ENCODE measurements at places on chromosomes 2 and 18. TPM values are rescaled to one million over a fixed set of nuclear protein-coding genes. Genes with fewer than 3 reads are reported as not detected.

DNA sequence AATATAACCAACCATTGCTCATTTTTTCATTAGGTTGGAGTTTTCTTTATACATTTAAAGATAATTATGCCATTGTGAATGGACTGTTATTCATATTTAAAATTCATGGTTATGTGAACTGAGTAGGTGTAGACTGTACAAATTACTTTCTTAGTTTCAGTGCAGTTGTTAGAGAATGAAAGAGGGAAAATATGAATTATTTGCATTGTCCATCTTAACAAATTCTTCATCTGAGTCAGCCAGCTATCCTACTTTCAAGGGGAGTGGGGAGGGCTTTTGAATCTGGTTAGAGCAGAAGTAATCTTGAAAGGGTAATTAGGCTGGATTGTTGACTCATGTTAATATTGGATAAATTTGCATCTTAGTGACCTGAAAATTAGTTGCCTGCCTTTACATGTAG is 212.0 kb downstream of the MCFD2 start:
- no peak for DNase-seq

- peak; percentile 4 for DNase-seq
These were observed 280.9 kb upstream of the RAB6C start for GRCh38 chr2:129698593-129698992.

The PROM2 gene
- total RNA-seq, result 1.3 TPM

The COLEC12 gene
- 0.02 TPM for total RNA-seq

DNA sequence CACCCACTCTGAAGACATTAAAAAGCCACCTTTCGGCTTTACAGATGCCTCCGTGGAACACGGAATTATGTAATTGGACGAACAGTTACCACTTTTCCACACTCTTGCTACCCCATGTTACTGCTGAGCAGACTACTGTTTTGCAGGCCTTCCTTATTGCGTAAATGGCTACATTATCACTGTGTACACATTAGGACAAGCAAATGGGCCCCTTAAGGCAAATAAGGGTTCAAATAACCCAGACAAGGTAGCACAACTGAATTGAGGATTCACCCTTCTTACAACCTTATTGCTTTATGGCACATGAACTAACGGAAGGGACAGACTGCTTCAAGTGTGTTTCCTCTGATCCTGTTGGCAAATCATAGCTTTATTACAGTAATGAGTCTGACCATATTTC is 832.2 kb upstream of the FANCL start:
- DNase-seq, result no peak

The ZSWIM2 gene
- total RNA-seq, result not detected

- no peak for DNase-seq
These were observed 94.2 kb upstream of the COL5A2 start for GRCh38 chr2:189273734-189274133.

DNA sequence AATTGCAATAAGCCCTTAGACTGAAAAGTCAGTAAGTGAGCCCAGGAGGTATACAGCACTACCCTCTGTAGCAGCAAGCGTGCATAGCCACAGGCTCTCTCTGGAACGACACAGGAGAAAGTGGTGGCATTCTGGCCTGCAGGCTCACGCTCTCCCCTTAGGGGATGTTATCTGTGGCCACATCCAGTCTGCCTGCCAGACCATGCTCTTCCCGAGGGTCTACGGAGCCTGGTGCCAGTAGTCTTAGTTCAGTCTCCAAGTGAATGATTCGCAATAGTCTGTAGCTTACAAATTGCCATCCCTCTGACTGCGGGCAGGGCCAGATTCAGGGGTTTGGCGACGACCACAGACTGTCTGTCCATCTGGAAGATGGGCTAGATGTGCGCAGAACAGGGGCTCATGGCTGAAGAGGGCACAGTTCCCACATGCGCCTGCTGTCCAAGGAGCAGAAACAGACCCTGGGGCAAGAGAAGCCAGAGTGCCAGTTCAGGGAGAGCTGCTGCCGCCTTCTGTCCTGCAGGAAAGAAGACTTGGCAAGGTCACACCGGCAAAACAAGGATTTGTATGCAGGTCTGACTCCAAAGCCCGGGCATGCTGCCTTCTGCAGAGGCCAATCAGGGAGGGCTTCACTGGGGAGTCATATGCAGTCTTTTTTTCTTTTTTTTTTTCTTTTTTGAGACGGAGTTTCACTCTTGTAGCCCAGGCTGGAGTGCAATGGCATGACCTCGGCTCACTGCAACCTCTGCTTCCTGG is 3.5 kb upstream of the KLF11 start:
- no peak for DNase-seq

DNA sequence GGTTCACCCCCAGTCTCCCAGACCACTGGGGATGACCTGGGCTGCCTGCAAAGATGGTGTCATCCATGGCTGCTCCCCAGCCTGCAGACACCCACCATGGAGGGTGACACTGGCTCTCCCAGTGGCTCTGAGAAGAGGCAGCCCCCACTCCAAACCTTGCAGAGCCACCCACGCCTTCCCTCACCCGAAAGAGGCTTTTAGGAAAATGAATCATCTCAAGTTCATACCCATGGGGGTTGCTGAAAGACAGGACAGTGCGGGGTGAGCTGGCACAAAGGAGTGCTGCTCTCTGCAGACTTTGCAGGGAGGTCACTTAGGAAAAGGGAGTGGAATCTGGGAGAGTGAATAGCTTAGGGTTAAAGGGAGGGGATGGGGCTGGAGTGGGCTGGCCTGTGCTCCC is 36.4 kb downstream of the MPHOSPH10 start:
- no peak for DNase-seq

DNA sequence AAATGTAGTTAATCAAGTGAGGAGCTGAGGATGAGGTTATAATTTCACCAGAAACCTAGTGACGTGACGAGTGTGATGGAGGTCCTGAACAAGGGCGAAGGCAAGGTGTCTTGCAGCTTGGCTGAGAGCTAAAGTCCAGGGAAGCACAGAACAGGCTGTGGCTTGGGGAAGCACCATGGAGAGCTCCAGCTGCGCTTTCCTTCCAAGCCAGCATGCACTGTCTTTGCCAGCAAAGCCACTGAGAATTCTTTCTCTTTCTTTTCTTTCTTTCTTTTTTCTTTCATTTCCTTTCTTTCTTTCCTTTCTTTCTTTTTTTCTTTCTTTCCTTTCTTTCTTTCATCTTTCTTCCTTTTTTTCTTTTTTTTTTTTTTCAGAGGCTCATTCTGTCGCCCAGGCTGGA is 239.3 kb downstream of the FBXO15 start:
- peak; percentile 0 for DNase-seq

GRCh38 chr18:44393406-44393805 is 287.3 kb upstream of the SETBP1 start:
- no peak for DNase-seq

The LMAN2L gene
- total RNA-seq, result 49.3 TPM

The SEMA4F gene
- 39.2 TPM for total RNA-seq

GRCh38 chr18:1357724-1358123 is 453.1 kb downstream of the ADCYAP1 start:
- no peak for DNase-seq

DNA sequence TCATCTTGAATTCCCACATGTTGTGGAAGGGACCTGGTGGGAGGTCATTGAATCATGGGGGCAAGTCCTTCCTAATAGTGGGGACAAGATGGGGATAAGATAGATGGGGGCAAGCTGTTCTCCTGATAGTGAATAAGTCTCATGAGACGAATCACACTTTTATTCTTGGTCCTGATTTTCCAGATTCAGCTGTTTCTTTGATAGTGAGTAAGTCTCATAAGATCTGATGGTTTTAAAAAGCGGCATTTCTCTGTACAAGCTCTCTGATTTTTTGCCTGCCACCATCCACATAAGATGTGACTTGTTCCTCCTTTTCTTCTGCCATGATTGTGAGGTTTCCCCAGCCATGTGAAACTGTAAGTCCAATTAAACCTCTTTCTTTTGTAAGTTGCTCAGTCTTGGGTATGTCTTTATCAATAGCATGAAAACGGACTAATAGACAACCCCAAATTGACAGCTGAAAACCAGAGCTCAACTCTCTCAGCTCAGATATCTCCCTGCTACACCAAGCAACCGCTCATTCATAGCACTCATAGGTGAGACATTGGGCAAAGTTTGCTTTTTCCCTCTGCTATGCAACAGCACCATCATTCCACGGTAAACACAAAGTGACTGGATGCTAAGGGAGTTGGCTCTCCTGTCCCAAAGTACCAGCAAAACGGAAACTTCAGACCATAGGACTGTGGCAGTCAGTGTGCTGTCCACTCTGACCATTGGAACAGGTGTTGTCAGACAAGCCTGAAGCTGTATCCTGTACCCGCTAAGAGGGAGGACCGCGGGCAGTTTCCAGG is 44.9 kb upstream of the TBC1D8 start:
- DNase-seq, result no peak

The SERPINB11 gene
- total RNA-seq, result not detected

DNA sequence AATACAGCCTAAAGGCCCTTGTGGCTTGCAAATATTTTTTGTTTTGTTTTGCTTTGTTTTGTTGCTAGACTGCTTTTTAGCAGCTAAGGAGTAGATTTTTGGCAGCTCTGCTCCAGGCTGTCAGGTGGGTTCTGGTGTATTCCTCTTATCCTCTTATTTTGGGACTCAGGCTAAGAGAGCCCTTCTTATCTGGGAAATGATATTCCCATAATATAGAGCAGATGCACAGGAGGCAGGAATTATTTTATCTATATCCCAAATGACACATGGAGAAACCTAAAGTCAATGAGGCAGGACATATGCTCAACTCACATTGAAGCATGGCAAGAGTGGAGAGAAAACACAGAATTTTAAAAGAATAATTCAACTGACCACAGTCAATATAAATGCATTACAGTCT is 369.6 kb downstream of the RIT2 start:
- no peak for DNase-seq

DNA sequence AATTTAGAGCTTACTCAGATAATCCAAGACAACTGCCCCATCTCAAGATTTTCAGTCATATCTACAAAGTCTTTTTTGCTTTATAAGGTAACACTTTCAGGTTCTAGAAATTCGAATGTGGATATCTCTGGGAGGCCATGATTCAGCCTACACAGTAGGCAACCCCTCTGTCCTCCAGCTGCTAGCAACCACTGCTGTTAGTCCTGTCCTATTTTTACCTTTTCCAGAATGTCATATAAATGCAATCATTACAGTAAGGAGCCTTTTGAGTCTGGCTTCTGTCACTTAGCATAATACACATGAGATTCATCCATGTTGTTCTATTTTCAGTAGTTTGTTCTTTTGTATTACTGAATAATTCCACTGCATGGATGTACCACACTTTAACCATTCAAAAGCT is 28.5 kb upstream of the MARCHF7 start:
- no peak for DNase-seq

The CHRNA1 gene
- not detected for total RNA-seq

The PTPRN gene
- total RNA-seq, result 19.3 TPM

DNA sequence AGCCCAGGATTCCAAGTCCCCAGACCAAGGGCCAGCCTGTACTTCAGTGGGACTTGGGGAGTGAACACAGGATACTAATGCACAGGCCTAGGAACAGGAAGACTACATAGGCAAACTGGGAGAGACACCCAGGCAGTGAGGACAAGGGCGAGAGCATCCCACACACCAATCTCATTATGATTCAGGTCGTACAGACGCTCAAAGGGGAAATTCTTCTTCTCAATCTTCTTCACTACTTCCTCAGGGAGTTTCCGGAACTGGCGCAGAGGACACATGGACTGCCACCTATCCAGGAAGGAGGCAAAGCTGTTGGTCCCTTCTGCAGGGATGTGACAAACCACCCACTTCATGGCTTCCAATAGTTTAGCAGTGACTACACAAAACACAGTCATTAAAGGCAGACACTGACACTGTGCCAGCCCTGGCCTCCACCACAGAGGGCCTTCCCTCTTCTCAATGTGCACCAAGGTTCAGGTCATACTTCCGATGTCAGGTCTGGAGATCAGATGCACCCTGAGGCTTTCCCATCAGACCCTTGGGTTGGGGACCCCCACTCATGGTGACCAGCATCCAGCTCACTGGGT is 18.0 kb downstream of the SNRNP200 start:
- DNase-seq, result no peak

GRCh38 chr2:192390401-192390800 is 195.7 kb upstream of the TMEFF2 start:
- DNase-seq, result peak; percentile 21

GRCh38 chr2:67994716-67995115 is 68.1 kb downstream of the C1D start:
- DNase-seq, result no peak

- no peak for DNase-seq
These were observed 140.0 kb downstream of the AGPS start for GRCh38 chr2:177532567-177532966.

The CNGA3 gene
- total RNA-seq, result not detected

GRCh38 chr2:10157293-10157692 is 34.8 kb downstream of the RRM2 start:
- DNase-seq, result peak; percentile 37

The ANKRD29 gene
- total RNA-seq, result 3.8 TPM

DNA sequence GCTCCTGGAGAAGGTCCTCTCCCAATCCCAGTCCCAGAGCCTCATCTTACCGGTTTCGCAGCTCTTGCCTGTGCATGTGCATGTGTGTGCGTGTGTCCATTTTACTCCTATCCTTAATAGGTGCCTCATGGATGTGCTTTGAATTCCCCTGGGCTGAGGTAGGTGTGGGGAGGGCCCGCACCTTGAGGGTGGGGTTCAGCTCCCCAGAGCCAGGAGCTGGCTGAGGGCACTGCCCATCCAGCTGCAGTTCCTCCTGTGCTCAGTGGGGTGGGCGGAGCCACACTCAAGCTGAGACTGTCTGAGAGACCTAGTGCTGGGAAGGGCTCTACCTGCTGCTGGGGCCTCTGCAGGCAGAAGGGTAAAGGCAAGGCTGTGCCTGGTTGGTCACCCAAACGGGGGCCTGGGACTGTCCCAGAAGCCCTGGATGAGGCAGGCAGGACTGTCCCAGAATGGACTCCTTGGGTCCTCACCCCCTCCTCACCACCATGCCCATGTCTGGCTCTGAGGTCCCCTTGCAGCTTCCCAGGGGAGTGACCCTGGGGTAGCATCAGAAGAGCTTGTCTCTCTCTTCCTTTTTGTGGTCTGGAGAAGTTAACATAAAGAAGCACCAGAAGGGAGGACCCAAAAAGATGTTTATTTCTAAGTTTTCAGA is 8.9 kb downstream of the GDF7 start:
- DNase-seq, result peak; percentile 41

DNA sequence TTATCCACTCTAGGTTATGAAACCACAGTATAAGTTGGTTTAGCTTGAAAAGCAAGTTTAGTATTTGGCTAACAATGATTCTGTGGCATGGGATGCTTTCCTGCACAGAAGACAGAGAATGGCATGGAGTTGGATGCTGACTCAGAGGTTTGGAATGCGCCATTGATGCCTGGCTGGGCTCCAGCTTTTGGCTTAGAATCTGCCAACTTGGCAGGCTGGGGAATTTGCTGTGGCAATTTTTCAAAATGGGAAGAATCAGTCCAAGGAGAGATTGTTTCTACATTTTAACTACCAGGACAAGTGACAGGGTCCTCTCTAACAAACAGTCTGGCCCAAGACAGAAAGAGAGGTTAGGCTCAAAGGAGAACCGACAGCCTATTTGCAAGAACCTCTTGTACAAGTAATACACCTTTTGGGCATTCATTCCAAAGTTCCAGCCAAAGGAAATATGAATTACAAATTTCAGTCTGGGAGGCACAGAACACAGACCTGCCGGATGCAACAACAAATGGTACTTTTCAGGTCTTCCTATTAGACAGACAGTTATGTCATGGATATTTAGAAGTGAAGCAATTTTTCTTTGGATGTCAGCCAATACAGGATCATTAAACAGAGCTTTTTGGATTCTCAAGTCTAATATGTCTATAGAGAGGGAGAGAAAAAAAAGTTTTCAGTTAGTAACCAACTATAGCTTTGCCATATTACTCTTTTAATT is 1027.7 kb downstream of the TMEM182 start:
- DNase-seq, result peak; percentile 7

Measured in A172 (cell line).